ENCODE measurements at places on chromosomes 5 and 9. TPM values are rescaled to one million over a fixed set of nuclear protein-coding genes. Genes with fewer than 3 reads are reported as not detected.
A peak's percentile ranks its signal among the peaks of the same experiment; 100 is the strongest.

GRCh38 chr5:155471027-155471426, 457.5 kb downstream of the KIF4B start:
- DNase-seq: no peak

The BNC2 gene
- polyA plus RNA-seq: not detected

DNA sequence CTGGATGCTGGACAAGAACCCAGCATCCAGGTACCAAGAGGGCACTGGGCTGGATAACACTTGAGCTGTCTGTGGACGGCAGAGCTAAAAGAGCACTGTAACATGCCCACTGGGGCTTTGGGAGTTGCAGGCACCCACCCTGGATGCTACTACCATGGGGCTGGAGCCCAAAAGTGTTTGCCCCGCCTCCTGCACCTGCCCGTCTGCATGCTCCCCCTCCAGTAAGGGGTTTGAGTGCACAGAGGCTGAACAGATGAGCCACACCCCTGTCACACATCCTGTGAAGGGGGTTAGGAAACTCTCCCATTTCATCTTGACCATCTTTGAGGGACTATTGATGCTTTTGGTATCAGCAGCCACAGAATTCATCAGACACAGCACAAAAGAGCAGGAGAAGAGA, 69.0 kb downstream of the LIX1 start:
- DNase-seq: no peak

GRCh38 chr9:31136524-31136923, 1247.9 kb upstream of the ACO1 start:
- no peak for DNase-seq

DNA sequence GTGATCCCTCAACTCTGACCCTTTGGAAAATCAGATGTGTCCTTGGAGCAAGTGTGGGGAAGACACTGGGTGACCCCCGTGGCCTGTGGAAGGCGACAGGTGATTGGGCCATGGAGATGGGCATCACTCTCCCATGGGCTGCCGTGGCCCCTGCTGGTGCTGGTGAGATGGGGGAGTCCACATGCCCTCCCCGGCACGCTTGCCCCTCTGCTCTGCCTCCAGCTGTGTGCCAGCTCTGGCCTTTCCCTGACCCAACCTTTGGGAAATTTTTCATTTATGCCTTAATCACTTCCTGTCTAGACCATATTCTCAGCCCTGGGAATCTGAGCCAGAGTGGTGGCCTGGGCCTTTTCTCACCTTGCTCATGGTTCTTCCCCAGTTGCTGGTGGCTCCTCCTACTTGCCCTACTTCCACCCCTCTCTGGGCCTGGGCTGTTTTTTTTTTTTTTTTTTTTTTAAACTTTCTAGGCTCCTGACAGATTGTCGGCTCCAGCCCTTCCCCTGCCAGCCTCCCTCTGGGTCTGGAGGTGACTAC, 56.6 kb downstream of the RGS3 start:
- no peak for DNase-seq

- DNase-seq: no peak
Measured at GRCh38 chr5:6716629-6717149, 3.5 kb downstream of the TENT4A start.

- no peak for DNase-seq
Measured at GRCh38 chr5:58072300-58072965, 387.5 kb downstream of the PLK2 start.

GRCh38 chr5:136020383-136021015, 8.3 kb upstream of the TGFBI start:
- DNase-seq: peak; percentile 39

DNA sequence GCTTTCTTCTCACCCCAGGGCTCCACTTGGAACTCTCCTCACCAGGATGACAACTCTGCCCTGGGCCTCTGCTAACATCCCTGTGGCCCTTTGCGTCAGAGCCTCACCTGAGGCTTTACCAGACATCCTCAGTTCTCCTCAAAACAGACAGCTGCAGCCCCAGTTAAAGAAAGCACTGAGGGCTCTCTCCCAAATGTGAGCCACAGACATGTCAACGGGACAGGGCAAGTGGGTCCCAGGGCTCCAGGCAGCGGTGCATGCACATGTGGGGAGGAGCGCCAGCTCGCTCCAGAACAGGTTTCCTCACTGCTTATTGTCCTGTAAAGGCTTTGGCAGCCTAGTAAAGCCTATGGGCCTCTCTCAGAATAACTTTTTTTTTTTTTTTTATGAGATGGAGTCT, 37.3 kb downstream of the IPPK start:
- no peak for DNase-seq

The CARD19 gene
- 62.0 TPM for polyA plus RNA-seq

- DNase-seq: peak; percentile 72
Measured at GRCh38 chr5:178074266-178074952, 38.9 kb upstream of the N4BP3 start.

GRCh38 chr9:99049228-99049627, 55.7 kb upstream of the TGFBR1 start:
- DNase-seq: no peak

The GPX3 gene
- polyA plus RNA-seq: 1,506 TPM

- DNase-seq: peak; percentile 14
Measured at GRCh38 chr5:75512383-75513074, 838 bp downstream of the POLK start.

The LRRC8A gene
- 40.6 TPM for polyA plus RNA-seq

DNA sequence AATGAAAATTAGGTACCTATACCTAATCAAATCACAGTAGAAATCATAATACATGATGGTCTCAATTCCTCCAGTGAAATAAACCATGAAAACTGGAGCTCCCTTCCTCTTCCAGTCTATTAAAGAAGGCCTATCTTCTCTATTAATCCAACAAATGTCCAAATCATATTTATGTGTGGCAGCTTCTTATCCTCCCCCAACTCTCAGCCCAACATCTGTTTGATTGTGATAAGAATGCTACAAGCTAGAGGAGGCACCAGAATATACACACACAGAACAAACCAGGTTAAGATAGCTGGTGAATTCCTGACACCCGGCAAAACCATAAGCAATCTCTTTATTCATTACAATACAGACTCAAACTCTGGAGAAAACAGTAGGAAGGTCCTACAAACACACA, 110.8 kb downstream of the FBXL17 start:
- no peak for DNase-seq

The MEIKIN gene
- polyA plus RNA-seq: not detected
